Activated CD4-positive, CD25-positive, alpha-beta regulatory T cell treated with anti-CD3 and anti-CD28 coated beads, Interleukin-2, amount 50 U/mL, for 16 hours (primary cell): ENCODE measurements at places on chromosomes 16 and 17.

GRCh38 chr17:74268558-74268957 is 5.5 kb upstream of the DNAI2 start:
- DNase-seq = no peak

GRCh38 chr17:47641202-47641601 is 8.5 kb upstream of the KPNB1 start:
- no peak for DNase-seq

- no peak for DNase-seq
These were observed 5.3 kb upstream of the HS3ST6 start for GRCh38 chr16:1923299-1924034.

DNA sequence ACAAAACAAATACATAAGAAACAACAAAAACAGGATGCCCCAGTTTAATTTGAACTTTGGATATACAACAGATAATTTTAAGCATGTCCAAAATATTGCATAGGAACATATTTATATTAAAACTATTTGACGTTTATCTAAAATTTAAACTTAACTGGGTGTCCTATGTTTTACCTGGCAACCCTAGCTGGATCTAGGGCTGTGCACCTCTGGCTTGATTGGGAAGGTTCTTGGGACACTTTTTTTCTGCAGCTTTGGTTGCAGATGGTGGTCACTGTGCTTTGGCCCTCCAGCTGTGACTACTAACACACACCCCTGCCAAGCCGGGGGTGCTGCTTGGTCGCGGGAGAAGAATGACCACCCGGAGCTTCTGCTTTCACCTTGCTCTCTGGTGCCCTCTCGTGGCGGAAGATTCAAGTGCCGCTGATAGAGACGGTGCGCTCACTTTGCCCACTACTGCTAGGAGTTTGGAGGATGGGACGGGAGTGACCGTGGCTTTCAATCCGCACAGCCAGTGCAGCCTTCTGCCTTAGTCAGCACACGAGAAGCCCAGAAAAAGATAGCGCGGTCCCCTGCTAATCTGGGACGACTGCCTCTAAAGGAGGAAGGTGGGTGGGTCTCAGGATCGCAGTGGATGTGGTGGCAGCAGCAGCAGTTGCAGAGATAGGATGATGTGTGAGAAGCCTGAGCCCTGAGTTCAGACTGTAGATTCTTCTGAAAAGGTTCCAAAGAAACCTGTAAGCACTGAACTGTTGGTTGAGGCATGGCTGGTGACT is 6.7 kb downstream of the SPACA3 start:
- peak; percentile 43 for DNase-seq

- DNase-seq = no peak
These were observed 64.3 kb downstream of the MYH11 start for GRCh38 chr16:15792563-15792971.

DNA sequence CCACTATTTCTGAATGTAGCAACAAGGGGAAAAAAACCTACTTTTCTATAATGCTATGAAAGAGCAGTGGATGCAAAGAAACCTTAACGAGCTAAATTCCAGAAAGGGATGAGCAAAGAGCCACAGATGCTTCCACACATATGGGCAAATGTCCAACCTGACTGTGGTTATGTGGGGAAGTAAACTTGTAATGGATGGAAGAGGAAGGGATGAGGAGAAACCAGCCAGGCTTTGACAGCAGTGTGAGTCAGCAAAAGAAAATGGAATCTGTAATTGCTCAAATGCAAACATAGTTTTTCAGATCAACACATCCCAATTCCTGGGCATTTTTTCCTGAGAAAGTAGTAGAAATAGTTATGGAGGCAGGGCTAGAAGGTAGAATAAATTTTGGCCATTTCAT is 204.8 kb upstream of the CPHXL start:
- DNase-seq = no peak

DNA sequence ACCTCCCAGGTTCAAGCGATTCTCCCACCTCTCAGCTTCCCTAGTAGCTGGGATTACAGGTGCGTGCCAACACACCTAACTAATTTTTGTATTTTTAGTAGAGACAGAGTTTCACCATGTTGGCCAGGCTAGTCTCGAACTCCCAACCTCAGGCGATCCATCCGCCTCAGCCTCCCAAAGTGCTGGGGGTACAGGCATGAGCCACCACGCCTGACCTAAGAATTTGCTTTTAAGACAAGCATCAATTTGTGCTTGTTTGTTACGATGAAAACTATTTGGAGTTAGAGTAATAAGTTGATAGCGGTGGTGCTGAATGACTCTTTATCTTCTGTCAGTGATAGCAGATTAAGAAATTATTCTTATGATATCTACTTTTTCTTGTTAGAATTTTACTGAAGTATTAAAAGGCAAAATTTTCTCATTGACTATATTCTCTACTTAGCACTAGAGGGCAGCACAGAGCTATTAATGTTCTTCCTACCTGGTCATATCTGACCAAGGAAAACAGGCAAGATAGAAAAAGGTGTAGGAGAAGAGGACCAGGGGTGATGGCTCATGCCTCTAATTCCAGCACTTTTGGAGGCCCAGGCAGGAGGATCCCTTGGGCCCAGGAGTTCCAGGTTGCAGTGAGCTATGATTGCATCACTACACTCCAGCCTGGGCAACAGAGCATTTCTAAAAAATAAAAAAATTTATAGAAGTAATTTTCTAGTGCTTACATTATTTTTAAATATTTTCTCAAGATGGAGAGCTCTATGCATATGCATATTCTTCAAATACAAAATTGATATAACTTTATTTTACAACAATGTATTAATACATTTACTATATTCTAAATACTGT is 24.5 kb downstream of the STXBP4 start:
- DNase-seq = no peak

- no peak for DNase-seq
These were observed 311.7 kb downstream of the BCAS3 start for GRCh38 chr17:60989379-60989778.

DNA sequence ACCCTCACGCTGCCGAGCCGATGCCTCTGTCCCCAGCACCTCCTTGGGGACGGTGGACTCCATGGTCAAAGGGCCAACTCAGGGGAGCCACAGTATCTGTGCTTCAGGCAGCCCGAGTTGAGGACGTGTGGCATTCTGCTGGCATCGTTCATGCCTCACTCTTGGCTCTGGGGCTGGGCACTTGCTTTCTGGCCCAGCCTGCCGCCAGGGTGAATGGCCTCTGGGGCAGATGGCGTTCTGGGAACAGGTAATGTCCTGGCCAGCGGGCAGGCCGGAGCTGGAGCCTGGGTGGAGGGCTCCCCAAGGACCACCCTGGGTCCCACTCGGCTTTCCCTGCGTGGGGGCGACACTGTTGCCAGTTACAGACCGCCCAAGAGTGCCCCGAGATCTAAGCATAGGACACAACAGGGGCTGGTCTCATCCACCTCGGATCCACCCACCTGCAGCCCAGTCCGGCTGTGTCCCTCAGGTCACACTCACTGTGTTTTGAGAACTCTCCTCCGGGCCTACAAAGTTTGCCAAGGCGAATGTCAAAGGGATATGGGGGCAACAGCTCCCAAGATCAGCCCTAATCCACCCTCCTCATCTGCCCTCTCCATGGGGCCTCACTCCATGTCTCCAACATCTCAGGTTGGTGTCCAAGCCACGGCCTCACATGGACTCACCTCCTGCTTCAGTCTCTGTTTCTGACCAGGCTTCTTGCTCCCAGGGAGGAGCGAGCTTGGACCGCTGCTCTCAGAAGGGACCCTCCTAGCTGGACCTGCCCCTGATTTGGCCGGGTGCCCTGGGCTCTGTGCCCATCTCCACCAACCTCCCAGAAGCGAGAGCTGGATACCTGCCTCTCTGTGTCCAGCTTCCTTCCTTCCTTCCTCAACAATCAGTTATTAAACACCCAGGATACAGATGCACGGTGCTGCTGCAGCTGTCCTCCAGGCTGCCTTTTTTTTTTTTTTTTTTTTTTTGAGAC is 60.8 kb downstream of the TMEM235 start:
- DNase-seq = no peak

DNA sequence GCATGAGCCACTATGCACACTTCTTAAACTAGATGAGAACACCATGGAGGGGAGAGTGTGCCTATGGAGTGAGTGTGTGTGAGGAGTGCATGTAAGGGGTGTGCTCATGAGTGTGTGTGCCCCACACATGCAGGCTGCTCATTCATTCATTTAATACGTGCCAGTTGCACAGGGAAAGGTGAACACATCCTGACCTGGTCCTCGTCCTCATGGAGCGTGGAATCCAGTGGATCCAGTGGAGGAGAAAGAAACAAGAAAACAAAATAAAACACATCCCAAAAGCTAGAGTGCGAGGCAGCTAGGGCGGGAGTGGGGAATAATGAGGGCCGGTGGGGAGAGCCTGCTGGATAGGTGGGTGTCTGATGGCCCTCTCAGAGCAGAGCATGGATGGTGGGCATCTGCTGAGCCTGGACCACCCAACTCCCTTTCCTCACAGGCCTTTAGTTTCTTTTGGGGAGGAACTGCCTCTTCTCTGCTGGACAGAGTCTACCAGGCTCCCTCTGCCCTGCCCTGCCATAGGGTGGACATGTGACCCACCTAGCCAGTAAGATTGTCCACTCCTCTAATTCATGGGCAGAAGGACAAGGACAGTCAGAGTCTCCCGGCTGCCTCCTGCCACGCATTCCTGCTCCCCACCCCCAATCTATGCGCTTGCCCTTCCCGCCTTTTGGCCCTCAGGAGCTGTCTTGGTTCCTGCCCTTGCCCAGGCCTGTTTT is 204.3 kb downstream of the RAB11FIP4 start:
- no peak for DNase-seq

DNA sequence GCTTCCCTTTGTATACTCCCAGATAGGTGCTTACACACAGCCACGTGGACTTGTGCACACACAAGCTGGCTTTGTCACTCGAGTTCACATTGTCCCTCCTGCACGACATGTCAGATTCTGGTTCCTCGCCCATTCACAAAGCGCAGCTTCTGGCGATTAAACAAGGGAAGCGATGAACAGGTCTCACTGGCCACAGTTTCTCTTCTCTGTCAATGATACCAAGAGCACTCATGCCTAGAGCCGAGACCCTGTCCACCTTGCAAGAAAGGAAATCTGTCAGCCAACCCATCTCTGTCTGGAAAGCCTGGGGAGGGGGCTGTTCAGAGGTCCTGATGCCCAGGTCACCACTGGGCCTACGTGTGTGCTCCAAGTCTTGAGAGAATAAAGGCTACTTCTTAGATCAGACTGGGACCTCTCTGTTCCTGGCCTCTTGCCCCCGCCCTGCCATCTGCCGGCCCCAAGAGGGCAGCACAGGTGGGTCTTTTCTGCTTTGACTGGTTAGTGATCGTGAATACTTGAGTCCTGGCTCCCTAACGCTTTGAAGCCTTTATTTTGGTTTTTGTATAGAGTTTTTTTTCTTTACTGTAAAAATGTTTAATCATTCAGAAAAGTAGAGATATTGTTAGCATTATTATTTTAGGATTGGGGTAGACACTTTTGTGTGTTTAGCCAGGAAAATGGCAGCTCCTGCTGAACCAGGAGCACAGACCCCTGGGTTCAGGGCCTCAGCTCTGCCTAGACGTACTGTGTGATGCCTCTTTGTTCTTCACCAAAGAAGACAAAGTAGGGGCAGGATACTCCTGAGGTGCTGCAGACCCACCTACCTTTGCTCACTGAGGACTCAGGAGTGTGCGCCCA is 104.7 kb downstream of the MRM1 start:
- DNase-seq = no peak

DNA sequence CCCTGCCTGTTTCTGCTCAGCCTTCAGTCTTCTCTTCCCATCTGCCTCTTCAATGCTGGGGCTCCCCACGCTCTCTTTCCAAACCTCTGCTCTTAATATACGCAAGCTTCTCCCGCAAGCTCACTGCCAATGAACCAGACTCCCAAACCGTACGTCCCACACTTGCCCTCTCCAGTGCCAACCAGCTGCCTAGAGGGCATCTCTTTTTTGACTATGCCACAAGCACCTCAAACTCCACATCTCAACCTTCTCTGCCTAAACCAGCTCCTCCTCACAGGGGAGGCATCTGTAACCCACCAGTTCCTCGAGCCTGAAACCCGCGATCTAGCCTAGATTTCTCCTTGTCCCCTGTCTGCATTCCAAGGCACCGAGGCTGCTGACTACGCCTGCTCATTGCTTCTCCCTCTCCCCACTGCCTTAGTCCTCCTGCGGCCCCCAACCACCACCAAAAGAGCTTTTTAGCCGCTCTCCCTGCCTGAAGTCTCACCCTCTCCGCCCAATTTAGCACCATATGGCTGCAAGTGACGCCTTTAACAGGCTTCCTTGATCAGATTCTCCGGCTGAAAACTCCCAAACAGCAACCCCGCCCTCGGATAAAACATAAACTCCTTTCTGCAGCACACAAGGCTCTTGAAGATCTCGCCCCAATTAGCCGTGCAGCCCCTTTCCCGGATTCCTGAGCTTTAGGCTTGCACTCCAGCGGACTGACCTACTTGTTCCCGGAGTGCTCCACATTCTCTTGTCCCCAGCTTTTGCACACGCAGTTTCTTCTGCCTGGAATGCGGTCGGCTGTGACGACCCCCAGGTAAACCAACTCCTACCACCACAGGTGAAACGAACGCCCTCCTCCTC is 1.5 kb downstream of the GGA2 start:
- no peak for DNase-seq

DNA sequence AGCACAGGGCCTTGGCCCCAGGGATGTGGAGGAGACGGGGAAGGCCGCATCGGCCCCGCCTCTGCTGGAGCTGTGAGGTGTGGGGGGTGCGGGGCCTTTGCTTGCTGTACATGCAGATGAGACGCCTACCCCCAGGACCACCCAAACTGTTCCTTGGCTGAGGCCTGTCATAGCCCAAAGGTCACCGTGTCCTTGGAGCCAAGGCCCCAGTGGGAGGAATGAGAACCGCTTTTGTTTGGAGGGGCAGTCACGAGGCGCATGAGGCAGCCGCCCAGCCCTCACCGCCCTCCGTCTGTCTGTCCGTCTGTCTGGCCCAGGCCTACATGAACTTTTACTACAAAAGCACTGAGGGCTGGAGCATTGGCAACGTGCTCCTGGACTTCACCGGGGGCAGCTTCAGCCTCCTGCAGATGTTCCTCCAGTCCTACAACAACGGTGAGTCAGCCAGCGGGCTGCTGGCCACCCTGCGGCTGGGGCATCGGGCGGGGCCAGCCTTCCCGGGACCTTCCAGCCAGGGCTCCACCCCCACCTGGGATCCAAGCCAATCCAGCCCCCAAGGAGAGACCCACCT is 8.8 kb downstream of the TAX1BP3 start:
- DNase-seq = no peak

DNA sequence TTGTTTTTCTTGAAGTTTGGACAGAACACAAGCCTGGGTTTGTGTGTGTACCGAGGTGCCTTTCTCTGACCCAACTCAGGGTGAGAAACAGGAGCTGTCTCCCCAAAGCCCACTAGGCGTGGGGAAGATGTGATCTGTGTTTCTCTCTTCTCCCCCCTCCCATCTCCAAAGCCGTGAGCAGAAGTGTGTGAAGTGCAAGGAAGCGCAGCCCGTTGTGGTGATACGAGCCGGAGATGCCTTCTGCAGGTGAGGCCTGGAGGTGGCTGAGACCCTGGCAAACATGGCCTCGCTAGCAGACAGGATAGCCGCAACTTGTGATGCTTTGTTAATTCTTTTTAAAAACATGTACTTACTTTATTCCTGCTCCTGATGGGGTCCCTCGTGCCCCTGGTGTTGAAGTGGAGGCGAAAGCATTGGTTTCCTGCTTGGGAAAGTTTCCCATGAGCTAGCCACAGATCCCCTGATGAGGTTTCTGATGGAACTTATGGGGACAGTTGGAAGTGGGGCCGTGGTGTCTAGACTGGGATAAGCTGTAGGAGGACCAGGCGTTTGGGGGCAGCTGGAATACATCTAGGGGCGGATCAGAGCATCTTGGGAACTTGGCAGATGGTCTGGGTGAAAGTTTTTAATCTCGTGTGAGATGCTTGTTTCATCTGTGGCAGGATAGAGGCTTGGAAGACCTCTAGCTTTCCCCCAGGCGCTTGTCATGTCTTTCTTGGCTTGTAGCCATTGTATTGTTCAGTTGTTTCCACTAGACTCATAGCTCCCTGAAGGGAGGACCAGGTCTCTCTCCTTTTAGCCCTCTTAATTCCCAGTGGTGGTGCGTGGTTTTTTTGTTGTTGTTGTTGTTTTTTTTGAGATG is 893 bp downstream of the CTU2 start:
- no peak for DNase-seq
